ENCODE measurements at places on chromosomes 2 and 18. TPM values are rescaled to one million over a fixed set of nuclear protein-coding genes. Genes with fewer than 3 reads are reported as not detected.

DNA sequence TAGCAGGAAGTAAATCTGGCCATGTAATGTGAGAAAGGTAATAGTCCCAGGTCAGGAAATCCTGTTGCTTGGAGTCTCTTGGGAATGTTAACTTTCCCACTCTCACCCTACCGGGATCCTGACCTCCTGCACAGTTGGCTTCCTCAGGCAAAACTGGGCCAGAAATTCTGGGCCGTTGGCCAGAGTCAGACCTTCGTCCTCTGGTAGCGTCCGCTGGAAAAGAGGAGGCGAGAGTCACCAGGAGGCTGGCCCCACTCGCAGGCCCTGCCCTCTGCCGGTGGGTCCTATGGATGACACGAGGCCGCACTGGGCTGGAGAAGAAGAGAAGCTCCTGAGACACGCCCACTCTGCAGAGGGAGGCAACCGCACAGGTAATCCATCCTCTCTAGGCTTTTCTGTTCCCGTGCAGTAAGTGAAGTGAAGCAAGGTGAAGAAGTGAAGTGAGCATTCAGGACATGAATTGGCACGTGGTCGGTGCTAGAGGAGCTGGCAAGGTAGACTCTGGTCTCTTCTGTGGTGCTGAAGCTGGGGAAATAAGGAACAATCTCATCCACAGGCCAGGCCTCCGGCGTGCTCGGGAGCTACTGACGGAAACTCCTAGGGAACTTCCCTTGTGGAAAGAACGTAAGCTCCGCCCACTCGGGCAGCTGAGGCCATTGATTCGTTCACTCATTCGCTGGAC lies 182.7 kb upstream of the GLI2 start:
- peak; percentile 75 for ATAC-seq

GRCh38 chr2:202436626-202437025 lies 60.5 kb downstream of the BMPR2 start:
- no peak for ATAC-seq

- ATAC-seq, result no peak
These were observed 97.5 kb upstream of the FSHR start for GRCh38 chr2:49251766-49252165.

- no peak for ATAC-seq
These were observed 166.7 kb downstream of the MCFD2 start for GRCh38 chr2:46748735-46749531.

- no peak for ATAC-seq
These were observed 239.2 kb downstream of the CMPK2 start for GRCh38 chr2:6626401-6627012.

GRCh38 chr2:159281002-159281401 lies 5.5 kb downstream of the WDSUB1 start:
- no peak for ATAC-seq

GRCh38 chr2:111118981-111119821 lies 1.5 kb upstream of the BCL2L11 start:
- ATAC-seq, result no peak

DNA sequence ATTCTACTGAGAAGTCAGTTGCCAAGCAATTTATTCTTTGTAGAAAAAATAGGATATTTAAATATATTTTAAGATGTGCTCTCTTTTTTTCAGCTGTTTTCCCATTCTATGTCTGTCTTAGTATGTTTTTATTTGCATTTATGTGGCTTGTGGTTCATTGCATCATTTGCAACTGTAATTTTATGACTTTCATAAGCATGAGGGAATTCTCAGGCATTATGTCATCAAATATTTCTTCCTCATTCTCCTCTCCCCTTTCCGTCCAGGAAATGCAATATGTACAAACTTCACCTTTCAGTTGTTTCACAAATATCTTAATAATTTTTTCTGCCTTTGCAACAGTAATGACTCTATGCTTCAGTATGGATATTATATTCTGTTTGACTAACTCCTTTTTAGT lies 560.2 kb upstream of the LRATD1 start:
- ATAC-seq, result peak; percentile 37

- no peak for ATAC-seq
These were observed 335.0 kb upstream of the TRIB2 start for GRCh38 chr2:12381543-12382325.

GRCh38 chr18:8450898-8451665 lies 158.2 kb upstream of the RAB12 start:
- ATAC-seq, result no peak

GRCh38 chr2:10904455-10904854 lies 7.3 kb upstream of the KCNF1 start:
- no peak for ATAC-seq

- no peak for ATAC-seq
These were observed 161.8 kb downstream of the LNPK start for GRCh38 chr2:175840256-175840655.

DNA sequence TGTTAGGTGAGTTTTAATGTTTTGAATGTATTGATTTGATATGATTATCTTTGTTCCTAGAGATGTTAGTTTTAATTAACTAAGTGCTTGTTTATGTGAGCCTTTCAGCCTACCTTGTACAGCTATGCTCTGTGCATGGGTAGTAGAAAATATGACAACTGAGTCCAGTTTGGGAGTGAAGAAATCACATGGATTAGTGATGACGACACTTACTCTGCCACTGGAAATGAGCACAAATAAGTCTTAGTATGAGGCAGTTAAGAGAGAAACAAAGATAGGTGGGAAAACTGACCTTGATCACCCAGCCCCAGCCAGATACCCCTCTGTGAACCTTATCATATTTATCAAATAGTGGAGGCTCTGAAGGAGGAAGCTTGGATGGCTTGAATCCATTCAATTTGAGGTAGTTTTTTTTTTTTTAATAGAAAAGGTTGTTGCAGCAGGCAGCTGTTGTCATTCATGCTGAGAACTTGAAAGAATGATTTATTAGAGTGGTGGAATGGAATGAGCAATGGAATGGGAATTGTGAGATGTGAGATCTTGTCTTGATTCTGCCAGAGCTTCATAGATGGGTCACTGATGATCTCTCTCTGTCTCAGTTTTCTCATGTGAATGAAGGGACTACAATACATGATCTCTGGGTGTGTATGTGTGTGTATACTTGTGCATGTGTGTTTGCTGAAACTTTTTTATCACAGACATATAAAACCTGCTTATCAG lies 96.4 kb downstream of the MAP3K20 start:
- no peak for ATAC-seq

GRCh38 chr2:65429786-65430602 lies 2.4 kb downstream of the SPRED2 start:
- peak; percentile 0 for ATAC-seq

DNA sequence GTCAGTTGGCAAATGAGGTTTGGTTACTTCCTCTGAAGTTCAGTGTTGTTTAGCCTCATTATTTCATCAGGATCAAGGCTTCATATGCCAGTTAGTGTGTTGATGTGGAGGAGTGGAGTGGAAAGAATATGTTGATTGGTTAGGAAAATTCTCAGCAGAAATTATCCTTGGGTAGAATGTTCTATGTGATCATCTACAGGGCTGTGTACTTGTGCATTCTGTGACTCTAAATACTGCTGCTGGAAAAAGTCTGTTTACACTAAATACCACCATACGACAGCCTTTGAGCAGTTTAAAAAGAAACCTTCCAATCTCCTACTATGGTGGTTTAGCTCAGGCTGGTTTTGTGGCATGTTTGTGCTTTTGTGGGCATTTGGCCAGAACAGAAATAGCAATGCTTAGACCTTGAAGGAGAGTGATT lies 25.8 kb downstream of the CAB39 start:
- no peak for ATAC-seq

DNA sequence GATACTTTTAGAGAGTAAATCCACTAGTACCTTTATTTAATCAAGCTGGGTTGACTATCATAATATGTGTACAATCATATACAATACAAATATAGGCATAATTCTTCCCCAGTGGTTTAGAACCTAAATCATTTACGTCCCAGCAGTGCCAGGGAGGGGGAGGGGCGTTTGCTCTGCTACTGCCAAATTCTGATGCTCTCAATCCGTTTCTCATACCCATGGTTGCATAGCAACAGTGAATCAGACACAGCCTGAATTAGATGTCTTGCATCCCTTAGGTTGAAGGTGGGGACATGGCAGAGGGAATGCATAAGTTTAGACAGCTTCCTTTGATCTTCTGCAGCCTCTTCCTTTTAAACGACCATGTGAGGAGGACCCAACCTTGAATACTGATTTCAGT lies 135.4 kb downstream of the ABCA12 start:
- ATAC-seq, result peak; percentile 56

DNA sequence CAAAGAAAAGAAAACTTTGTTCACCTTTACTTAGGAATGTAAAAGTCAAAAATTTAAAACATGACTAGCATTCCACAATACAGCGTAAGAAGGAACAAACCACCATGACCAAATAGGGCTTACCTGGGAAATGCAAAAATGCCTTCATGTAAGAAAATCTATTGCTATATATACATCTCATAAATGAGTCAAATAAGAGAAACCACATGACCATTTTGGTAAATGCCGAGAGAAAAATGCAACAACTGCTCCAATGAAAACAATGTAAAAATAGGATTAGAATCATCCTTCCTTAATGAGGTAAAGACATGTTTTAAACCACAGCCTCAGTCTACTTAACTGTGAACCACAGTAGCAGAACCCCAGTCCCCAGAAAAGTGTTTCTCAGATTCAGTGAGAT lies 49.4 kb downstream of the TGOLN2 start:
- ATAC-seq, result no peak

DNA sequence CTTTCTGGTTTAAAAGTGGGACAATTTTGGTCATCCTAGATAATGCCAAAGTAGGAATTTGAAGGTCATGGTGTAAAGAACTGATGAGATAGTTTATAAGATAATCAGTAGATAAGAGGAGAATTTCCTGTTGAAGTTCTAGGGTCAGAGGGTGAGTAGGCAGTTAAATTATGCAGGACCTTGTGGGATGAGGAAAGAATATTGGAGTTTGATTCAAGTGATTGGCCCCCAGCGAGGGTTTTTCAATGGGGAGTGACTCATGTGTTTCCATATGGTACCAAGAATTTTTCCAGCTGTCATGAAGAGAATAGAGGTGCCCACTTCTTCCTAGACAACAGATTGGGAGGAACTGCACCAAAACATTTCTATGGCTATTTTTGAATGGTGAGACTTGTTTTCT lies 940.2 kb upstream of the ZEB2 start:
- ATAC-seq, result no peak

GRCh38 chr2:152613235-152613634 lies 104.0 kb downstream of the PRPF40A start:
- no peak for ATAC-seq

DNA sequence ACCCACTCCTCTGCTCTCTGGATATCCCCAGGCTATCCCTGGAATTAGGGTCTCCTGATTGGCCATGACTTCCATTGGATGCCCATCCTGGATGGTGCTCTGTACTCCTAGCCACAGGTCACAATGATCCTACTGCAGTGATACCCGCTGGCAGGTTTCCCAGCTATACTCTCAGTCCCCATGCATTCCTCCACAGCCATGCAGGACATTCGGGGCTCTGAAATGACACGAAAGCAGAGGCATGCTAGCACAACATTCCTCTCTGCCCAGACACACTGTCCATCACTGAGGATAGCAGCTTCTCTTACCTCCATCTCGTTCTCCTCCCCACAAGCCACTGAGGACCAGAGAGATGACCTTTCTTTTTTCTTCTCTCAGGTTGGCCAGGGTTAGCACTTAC lies 51.7 kb upstream of the SPATS2L start:
- no peak for ATAC-seq

GRCh38 chr18:24790347-24790746 lies 329.9 kb downstream of the HRH4 start:
- ATAC-seq, result no peak

DNA sequence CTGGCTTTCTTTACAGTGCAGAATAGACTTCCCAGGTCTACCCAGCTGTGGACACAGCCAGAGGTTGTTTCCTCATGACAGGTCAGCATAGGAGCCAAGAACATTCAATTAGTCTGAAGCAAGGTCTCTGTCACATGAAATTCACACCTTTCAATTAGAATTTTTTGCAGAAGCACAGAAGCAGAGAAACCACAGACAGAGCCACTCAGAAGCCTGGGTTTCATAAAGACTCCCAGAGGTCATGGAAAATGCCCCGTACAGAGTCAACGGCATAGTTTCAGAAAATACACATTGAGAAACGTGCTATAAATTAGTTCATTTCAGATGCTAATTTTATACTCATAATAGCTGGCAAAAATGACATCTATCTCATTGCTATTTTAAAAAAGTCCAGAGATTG lies 87.0 kb upstream of the TMEM200C start:
- ATAC-seq, result no peak

DNA sequence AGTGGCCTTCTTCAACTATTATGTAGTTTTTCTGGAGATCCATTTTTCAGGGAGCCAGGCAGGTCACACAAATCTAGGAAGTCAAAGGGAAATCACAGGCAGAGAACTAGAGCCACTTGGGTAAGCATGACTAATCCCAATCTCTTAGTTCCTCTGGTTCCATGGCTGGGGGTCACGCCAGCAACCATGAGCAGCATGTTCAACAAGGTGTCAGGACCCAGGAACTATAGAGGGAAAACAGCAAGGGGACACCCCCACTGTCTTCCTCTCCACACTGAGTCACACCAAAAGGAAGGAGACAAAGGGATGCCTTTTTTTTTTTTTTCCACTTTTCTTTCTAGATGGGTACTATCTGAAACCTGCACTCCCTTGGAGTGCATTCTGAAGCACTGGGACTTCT lies 250.9 kb downstream of the OTX1 start:
- no peak for ATAC-seq

- ATAC-seq, result no peak
These were observed 184.1 kb downstream of the ACKR3 start for GRCh38 chr2:236753606-236754270.

DNA sequence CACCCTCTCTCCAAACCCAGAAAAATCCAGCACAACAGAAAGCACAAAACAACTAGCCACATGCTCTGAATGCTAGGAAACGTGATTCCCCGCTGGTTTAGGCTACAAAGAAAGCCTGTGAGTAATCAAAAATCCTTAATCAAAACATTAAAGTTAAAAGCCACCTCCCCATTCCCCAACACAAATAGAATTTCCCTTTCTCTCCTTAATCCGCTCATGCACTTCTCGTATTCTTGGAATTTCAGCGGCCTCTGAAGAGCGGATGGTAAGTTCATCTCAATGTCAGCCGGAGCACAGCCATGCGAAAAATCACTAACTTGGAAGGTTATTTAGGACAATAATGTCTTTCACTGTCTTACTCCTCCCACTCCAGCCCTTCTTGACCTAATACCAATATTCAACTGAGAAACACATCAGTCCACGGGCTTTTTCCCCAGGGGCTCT lies 126.7 kb downstream of the OSBPL1A start:
- ATAC-seq, result peak; percentile 14

- peak; percentile 97 for ATAC-seq
These were observed 200.8 kb upstream of the STON1 start for GRCh38 chr2:48328942-48329723.

RAB27B gene
- total RNA-seq, result 2.4 TPM

NEU2 gene
- total RNA-seq, result not detected

EVA1A gene
- 3.7 TPM for total RNA-seq

CXCR1 gene
- total RNA-seq, result not detected

TDRD15 gene
- total RNA-seq, result 0.08 TPM

EDAR gene
- 1.00 TPM for total RNA-seq

ASPRV1 gene
- total RNA-seq, result 1.2 TPM

TRMT61B gene
- 21.8 TPM for total RNA-seq

ITPRIPL1 gene
- 0.38 TPM for total RNA-seq

COLEC12 gene
- 0.49 TPM for total RNA-seq

SPC25 gene
- total RNA-seq, result 12.1 TPM
